ENCODE measurements at places on chromosomes 7 and 10.

DNA sequence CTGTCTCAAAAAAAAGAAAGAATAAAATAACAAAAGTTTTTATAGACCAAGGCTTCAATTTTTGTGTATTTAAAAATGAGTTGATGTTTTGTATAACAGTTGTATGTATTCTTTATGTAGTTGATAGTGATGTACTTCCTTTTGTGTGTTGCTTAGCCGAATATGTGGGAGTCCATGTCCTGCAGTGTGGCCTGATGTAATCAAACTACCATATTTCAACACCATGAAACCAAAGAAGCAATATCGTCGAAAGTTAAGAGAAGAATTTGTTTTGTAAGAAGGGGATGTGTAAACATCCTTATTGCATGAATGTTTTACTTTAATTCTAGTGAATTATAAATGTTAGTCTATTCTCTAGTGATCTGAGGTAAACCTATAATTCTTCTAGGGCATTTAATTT, 56.6 kb downstream of the MPLKIP start:
- no peak for DNase-seq

- DNase-seq = peak; percentile 64
Measured at GRCh38 chr7:99631295-99632109, 14.8 kb downstream of the ZSCAN25 start.

DNA sequence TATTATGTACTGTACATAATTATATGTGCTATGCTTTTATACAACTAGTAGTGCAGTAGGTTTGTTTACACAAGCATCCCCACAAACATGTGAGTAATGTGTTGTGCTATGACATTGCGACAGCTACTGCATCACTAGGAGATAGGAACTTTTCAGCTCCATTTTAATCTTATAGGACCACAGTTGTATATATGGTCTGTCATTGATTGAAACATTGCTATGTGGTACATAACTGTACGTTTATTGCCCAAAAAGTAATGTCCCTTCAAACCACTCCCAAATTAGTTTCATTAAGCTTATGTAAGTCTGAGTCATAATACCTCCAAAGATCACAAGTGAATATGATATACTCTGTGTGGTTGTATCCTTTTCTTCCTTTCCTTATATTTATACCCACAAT, 183.2 kb upstream of the POT1 start:
- peak; percentile 17 for DNase-seq

DNA sequence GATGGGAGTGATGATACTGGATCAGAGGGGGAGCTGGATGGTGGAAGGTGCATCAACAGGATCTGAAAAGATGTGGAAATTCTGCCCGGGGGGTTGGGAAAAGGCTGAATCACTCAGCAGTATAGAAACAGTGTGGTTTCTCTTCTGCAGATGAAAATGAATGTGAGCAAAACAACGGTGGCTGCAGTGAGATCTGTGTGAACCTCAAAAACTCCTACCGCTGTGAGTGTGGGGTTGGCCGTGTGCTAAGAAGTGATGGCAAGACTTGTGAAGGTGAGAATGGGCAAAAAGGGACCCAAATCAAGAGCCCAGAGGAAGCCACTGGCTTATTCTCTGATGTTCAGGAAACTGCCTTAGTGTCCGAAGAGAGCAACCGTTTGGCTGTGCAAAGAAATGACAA, 12.9 kb downstream of the OIT3 start:
- DNase-seq = no peak

GRCh38 chr10:112446855-112447619, at the start of the genes VTI1A and ZDHHC6:
Gene VTI1A, plus strand, starts transcription at chr10:112447215. Its CDS starts 159 bp downstream, at chr10:112447374.
Gene ZDHHC6, minus strand, starts transcription at chr10:112446914. Its CDS starts 1,478 bp downstream, at chr10:112445436.
- peak; percentile 93 for DNase-seq

- DNase-seq = no peak
Measured at GRCh38 chr7:155533827-155534690, 12.3 kb downstream of the CNPY1 start.

DNA sequence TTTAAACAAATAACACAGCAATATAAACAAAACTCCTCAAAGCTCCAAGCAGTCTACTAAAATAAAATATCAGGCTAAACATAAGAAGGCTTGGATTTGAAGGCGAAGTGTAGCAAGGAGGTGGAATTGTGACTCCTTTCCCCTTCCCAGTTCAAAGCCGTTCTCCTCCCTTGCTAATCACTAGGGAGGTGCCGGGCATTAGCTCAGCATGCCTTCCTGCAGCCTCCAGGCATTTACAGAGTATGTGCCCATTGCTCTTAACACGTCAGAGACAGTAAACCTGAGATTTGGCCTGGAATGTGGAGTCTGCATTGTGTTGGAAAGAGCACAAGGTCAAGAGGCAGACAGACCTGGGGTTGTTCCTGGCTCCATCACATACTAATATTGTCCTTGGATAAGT, 15.6 kb downstream of the CNNM1 start:
- DNase-seq = no peak

- no peak for DNase-seq
Measured at GRCh38 chr10:45564303-45564959, 108.1 kb downstream of the ZFAND4 start.

DNA sequence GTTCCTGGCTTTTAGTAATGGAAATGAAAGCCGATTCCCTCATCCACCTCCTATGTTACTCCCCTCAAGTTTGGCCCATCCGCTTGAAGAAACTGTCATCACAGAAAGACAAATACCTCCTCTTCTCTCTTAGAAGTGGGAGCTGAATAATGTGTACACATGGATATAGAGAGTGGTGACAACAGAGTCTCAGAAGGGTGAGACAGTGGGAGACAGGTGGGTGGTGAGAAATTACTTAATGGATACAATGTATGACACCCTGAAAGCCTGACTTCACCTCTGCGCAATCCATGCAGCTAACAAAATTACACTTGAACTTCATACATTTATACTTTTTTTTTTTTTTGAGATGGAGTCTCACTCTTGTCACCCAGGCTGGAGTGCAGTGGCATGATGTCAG, 217.5 kb downstream of the SKIDA1 start:
- DNase-seq = no peak

GRCh38 chr7:139118805-139119485, 9.4 kb upstream of the ZC3HAV1 start:
- DNase-seq = peak; percentile 84

DNA sequence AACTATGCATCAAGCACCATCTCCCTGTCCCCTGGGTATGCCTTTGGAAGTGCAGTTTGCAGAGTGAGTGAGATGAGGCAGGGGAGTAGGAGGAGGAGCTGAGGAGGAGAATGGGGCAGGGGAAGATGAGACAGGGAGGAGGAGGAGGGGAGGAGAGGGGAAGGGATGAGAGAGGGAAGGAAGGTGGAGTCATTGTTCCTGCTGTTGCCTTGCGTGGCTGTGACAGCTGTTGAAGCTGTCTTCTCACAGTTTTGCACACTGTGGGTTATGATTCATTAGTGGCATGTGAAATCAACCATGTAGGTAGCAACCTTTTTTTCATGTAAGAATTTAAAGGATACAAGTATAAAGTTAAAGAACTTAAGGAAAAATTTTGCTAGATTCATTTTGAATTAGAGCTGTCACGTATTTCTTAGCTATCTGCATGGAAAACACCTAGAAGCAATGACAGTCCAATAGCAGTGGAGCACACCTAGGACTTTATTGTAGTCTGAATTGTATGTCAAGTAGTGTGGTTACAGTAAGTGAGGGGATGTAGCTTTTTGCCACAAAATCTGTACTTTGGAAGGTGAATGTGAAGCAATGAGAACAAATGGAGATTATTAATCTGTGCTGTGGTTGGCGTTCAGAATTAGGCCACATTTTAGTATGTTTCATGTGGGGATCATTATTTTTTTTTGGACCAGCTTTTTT, 21.7 kb downstream of the CCM2 start:
- DNase-seq = no peak

DNA sequence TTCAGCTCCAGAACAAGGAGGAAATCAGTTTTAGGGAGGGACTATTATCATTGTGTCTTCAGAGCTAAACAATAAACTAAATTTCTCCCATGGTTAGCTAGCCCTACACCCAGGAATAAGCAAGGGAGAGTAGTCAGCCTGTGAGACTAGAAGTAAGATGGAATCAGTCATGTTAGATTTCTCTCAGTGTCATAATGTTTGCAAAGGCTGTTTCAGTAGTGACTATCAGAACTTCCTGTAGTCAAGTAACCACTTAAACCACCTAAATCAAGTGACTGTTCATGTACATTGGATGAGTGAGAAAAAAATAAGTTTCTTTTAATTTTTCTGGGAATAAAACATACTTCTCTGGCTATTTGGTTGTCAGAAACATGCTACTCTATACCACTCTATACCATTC, 121.6 kb downstream of the KCND2 start:
- DNase-seq = peak; percentile 12

DNA sequence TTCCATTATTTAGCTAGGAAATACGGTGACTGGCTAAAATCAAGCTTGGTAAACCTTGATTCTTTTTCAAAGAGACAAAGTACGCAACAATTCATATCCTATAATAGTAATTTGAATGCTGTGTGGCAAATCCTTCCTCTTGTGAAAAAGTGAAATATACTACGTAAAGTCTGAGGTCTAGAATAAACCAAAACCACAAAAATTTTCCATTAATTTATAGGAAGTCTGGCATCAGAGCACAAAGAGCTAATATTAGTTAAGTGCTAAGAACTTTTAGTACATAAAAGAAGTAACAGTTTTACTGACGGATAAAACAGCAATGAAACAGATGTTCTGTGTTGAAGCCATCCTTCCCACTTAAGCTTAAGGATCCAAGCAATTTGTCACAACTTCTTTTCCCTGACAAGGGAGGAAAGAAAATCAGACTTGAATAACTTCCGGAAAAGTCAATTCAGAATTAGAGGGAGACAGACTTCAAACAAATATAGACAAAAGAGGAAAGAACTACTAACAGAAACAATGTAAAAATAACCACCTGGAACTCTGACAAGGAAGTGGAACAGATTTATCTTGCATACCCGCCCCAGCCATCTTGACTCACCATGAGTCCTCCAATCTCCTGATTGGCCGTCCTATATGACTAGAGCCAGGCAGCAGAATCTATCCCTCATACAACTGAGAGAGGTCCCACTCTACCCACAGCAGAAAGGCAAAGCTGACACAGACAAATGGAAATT, 34.6 kb downstream of the RHEB start:
- peak; percentile 47 for DNase-seq

DNA sequence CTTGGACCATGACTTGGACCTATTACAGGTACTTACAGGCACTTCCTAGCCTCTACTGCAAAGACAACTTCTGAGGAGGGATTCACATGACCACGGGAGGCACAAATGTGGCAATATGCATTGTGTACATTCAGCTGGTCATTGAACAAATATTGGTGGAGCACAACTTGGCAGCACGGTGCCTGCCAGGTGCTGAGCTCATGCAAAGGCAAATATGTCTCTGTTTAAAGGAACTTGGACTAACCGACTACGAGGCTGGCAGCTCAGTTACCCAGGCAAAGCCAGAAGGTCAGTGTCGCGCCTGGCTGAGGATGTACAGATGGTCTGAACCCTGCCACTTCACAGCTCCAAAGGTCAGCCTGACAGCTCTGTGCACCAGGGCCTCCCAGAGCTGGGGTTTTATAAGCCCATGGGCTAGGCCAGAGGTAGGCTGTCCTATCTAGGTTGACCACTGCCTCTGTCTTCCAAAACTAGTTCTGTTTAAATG, 6.1 kb downstream of the DENND11 start:
- peak; percentile 94 for DNase-seq

DNA sequence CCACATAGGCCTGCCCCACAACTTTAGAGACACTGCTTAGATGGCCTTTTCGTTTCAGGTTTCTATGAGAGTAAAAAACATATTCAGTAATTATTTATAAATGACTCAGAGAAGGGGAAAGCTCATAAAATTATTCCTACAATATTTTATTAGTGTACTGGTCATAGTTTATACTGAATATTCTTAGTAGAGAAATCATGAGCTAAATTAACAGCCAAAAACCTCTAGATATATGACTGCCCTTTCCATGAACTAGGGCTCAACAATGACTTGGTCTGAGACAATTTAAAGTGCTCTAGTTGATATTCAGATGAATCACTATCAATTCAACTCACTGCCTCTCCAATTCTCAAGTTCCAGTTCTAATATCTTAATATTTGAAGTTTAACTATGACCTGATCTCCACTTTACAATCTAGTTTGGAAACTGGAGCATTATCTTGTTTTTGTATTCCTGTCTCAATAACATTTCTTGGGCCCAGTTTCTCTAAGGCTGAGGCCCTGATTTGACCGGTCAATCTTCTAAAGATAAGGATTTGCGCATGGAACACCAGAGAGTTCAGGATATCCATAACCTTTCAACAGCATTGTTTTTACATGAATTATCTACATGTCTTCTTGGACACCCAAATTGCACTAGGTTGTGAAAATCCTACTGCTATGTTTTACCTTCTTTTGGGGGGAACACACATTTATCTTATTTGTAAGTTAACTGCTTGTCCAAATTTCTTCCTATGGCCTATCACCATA, 141.6 kb downstream of the DGKB start:
- DNase-seq = no peak

- DNase-seq = no peak
Measured at GRCh38 chr10:86186633-86187032, 180.0 kb downstream of the GRID1 start.

- no peak for DNase-seq
Measured at GRCh38 chr7:22569586-22570321, 69.8 kb upstream of the STEAP1B start.

DNA sequence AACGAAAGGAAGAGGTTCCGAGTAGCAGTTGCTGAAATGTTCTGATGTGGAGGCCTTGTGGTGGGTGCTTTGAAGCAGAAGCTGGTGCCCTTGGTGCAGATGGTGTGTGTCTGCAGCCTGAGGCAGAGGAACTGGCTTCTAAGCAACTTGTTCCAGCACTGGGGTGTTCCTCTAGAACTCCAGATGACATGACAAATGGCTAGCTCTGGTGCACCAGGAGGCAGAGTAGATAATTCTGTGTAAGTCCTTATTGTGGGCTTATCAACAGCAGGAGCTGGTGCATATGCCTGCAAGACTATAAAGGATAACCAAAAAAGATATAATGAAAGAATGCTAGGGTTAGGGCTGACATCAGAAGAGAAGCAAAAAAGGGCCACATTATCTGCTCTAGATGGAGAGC, 76.5 kb downstream of the ARL5B start:
- DNase-seq = no peak

DNA sequence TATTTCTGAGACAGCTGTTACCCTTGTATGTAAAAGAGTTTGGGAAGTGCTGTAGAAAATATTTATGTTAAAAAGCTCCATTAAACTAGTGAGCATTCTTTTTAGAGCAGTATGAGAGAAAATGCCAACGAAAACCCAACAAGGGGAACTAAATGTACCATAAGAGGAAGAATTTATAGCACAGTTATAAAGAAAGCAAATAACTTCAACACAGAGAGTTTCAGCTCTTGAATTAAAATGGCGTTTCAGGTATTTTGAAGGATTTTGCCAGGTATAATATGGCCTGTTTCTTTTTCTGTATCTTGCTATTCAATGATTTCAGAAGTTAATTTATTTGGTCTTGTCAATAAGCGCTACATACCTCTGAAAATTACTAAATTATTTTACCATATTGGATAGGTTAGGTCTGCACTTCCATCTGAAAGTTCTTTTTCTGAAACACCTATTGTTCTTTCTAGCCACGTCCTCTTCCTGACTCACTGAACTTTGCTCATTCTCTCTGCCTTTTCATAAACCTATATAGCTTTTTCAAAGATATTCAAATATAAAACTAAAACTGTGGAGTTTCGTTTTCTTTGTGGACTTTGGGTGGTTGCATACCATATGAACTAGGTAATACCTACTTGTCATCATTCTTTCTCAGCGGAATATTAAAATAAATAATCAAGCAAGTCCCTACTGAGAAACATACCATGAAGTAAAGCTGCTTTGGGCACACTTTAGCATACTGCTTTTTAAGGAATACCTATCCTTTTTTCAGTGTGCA, 136.1 kb downstream of the SEMA3A start:
- DNase-seq = peak; percentile 13

Data from DMS53 (cell line).